ENCODE measurements at places on chromosomes 7 and 10.

DNA sequence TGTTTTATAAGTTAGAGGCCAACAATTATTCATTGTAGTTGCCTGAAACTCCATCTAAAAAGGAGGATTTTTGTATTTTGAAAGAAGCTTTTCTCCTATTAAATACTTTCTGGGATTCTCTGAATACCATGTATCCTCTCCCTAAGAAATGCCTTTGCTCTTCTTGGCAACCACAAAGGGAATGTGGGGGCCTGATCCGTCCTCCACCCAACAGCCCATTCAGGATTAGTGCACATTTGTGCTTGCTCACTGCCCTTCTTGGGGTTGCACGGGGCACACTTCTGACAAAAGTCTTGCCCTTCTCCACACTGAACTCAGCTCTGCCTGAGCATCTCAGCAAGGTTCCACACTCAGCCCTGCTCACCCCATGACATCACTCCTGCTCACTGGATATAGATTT lies 194.2 kb downstream of the SLC25A13 start:
- DNase-seq: no peak

GRCh38 chr10:132783940-132784865 lies 1.7 kb downstream of the NKX6-2 start:
- no peak for DNase-seq

- no peak for DNase-seq
Measured at GRCh38 chr10:132946806-132947546, 4.6 kb upstream of the CFAP46 start.

GRCh38 chr10:124414076-124414475 lies 4.6 kb downstream of the OAT start:
- no peak for DNase-seq

DNA sequence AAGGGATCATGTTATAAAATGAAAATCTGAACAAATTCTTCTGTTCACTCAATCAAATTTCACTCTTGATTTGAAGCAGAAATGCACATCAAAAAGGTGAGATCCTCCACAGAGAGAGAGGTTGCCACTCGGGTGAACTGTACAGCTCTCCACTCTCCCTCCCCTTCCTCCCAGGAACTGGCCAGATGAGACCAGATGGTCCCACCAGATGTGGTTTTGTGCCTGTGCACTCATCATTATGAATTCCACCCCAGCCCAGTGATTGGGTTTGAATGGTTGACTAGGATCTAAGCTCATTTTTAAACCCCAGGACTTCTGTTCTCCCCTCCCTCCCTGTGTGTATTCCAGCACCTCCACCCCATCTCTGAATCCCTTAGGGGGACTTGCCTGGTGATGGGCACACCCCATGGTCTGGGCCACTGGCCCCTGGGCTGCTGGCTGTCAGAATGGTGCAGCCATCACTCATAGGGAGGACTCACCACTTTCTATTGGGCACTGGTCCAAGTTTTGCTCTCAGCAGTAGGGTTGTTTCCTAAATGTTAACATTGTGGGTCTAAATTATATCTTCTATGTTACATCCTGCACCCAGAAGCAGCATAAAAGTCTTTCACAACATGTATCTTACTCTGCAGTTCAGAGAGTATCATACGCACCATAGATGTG lies 393.1 kb downstream of the TNS3 start:
- no peak for DNase-seq

GRCh38 chr7:4774658-4775249 lies 669 bp upstream of the AP5Z1 start:
- DNase-seq: no peak

DNA sequence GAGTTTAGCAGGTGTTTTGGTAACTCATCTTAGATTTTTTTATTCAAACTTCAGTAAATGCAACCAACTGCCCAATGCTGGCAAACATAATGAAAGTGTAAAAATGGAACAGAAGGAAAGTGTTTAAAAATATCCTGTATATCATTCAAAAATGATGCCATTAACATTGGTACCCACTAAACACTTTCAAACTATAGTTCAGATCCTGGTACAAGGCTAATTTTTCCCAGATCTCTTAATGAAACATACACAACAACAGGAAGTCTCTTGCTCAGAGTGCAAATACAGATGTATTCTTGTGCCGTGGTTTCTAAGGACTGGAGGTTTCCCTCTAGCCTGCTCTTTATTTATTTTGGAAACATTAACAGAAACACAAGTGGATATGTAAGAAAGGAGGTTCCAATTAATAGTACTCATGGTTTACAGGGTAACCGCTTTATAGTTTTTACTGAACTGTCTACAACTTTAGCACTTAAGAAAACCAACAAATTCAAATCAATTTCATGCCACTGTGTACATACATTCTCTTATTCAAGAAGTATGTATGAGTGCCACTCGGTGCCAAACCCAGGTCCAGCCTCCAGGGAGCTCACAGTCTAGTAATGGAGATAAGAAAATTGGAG lies 176.0 kb upstream of the AKR1E2 start:
- DNase-seq: no peak

DNA sequence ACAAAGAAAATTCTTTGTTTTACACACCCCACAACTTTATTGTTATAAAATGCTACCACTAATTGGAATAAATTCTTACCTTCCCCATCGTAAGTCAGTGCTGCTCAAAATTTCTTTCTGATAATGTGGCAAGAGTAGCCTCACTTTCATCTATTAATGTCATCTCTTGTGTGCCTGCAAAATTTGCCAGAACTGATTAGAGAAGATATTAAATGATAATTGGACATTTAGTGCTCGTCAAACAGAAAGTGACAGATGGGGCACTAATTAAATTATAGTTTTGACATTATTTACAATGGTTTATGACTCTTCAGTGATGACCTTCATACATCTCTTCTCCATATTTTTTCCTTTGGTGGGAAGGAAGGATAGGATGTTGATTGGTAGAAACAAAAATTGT lies 690.9 kb downstream of the NXPH1 start:
- no peak for DNase-seq

DNA sequence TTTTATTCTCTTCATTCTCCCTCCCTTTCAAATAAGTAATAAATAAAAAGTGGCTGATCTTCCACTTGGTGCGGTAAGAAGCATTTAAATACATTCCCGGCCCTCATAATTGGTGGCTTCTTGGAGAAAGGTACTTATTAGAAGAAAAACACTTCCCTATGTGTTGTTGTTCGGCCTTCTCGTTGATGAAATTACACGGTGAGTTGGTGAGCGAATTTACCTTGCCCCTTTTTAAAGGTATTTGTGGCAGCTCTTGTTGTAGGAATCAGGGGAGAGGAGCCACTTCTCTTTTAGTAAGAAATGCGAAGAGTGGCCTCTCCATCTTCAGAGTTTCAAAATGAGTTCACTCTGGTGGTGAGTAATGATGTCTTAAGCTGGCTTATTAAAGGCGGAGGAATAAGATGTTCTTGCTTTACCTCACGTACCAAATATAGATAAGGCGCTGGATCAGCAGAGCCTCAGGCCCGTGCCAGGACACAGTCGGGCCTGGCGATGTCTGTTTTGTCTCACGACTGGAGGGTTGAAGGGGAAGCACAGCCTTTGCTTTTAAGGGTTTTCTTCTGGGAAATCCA lies 135.9 kb downstream of the CUX1 start:
- no peak for DNase-seq

DNA sequence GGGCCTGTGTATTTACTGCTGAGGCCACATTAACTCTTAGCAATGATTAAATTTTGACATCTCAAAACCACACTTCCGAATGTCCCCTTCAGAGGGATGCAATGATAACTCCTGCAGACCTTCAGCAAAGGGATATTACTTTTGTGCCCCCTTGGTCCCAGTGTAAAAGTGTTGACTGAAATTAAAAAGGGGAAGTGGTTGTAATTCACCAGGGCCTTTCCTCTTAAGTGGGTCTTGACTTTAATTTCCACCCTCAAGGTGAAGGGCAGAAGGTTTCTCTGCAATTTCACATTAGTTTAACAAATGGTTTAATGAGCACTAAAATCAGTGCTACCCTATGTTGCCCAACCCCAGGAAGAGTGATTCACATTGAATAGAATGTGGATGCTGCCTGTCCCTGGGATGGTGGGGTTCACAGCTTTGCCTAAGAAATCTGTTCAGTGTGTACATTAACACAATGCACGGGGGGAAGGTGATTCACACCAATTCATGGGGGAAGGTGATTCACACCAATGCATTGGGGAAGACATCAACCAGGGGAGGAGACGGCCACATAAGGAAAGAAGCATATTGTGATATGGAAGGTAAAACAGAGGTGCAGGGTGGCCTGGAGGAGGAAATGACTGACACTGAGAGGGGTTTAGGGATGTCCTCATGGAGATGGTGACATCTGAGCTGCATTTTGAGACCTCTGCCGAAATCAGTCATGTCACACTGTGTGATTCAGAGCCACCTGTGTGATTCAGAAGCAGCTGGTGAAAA lies 19.4 kb upstream of the TNS3 start:
- DNase-seq: no peak

GRCh38 chr7:98115746-98116525 lies 9.3 kb downstream of the LMTK2 start:
- DNase-seq: no peak

DNA sequence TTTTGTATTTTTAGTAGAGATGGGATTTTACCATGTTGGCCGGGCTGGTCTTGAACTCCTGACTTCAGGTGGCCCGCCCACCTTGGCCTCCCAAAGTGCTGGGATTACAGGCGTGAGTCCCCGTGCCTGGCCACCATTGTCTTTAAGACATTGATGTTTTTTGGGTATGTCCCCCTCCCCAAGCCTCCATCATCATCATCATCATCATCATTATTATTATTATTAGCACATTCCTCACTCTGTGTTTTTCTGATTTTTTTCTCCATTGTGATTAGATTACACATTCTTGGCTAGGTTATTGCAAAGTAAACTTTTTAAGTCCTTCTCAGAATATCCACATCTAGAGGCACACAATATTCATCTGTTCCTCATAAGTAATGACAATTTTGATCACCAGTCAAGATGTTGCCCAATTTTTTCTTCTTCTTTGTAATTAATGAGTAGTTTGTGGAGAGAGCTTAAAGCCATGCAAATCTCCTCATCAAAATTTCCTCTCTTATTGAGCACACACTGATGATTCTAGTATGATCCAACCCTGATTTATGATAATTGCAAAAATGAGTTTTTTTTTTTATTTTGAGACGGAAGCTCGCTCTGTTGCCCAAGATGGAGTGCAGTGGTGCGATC lies 47.5 kb downstream of the EPC1 start:
- no peak for DNase-seq

- no peak for DNase-seq
Measured at GRCh38 chr10:89556600-89556999, 21.2 kb upstream of the SLC16A12 start.

DNA sequence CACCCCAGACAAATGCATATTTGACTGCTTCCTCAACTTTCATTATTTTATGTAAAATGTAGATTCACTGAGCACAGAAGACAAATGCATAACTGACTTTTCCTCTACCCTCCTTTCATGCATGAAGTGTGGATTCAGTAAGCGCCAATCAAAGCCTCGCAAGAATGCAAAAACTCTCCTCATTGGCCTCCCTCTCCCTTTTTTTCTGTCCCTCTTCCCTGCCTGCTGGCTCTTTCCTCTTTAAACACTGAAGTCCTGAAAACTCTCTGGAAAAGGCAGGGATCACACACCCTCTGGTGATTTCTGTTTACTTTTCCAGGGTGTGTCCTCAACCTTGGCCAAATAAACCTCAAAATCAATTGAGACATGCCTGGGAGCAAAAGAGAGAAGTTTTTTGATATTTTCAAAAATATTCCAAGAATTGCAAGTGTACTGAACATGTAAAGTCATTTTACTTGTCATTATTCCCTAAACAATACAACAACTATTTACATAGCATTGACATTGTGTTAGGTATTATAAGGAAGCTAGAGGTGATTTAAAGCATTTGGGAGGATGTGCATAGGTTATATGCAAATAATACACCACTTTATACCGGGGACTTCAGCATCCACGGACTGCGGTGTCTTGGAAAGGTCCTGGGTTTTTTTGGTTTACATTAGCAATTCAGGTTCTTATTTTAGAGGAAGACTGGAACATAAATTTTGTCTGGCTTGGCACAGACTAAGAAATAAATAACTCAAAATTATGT lies 71.4 kb downstream of the SEC61G start:
- DNase-seq: no peak

GRCh38 chr7:18623389-18623788 lies 127.8 kb downstream of the HDAC9 start:
- no peak for DNase-seq

DNA sequence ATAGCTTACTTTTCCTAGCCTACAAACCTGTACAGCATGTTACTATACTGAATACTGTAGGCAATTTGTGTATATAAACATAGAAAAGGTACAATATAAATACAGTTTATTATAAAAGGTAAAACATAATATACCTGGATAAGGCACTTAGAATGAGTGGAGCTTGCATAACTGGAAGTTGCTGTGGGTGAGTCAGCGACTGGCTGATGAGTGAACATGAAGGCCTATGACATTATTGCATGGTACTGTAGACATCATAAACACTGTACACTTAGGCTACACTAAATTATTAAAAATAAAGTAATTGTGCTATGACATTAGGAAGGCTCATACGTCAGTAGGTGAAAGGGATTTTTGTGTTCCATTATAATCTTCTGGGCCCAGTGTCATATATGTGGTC lies 228.8 kb downstream of the HDAC9 start:
- DNase-seq: no peak

DNA sequence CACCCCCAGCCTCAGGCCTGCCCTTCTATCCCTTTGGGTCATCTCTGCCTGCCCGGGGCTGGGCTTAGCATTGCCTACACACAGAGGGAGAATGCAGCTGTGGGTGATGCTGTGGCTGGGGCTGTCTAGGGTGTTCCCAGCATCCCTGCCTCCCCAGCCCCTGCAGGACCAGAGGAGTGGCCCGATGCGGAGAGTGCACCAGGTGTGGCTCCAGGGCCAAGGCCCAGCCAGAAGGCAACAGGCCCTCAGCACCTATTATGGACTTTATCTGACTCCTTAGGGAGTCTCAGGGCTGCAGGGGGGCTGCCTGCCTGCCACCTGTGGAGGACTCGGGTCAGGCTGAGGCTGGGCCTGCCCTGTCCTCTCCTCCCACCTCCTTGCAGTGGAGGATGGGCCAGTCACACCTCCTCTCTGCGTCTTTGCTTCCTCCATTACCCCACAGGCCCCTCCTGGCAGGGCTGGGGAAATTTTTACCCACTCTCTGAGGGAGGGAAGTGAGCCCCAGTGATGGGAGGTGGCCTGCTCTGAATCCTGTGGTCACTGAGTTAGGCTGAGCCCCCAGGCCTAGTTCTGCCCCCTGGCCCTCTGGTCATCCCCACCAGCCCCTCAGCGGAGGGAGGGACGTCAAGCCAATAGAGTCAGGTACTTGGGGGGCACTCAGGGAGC lies 92.9 kb upstream of the PCBD1 start:
- no peak for DNase-seq

DNA sequence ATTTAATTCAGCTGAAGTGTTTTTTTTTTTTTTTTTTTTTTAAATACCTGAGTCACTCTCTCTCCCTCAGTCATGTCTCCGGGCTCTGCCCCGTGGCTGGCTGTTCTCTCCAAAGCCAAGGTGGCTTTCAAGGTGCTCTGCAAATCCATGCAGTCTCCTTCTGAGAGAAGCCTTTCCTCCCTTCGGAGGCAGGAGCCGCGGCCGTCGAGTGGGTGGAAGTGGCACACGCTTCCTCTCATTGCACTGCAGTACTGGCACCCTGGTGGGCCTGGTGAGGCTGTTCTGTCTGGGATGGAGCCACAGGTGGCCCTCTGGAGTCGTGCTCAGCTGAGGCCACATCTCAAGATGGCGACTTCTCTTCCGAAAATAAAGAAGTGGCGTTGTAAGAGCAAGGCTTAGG lies 221.8 kb downstream of the GLRX3 start:
- DNase-seq: no peak
